A549 treated with CpdA at 1 μM for 4 hours (cell line): ENCODE measurements at places on chromosomes 12 and 14. TPM values are rescaled to one million over a fixed set of nuclear protein-coding genes. Genes with fewer than 3 reads are reported as not detected.

GALNT9 gene
- 3.6 to 8.2 TPM (median 7.1 TPM) in 5 replicates for total RNA-seq

FOXG1 gene
- total RNA-seq: 0.09 to 0.17 TPM (median 0.10 TPM) in 5 replicates

PTGER2 gene
- 1.3 to 1.6 TPM (median 1.5 TPM) in 5 replicates for total RNA-seq

SIX6 gene
- total RNA-seq: not detected in 5 replicates

IFNG-AS1 gene
- total RNA-seq: not detected in 5 replicates

E2F7 gene
- total RNA-seq: 6.0 to 8.2 TPM (median 7.4 TPM) in 5 replicates
